ENCODE measurements at places on chromosomes 11 and 22.

GRCh38 chr11:77471558-77472193 lies 2.2 kb downstream of the PAK1 start:
- DNase-seq: no peak

DNA sequence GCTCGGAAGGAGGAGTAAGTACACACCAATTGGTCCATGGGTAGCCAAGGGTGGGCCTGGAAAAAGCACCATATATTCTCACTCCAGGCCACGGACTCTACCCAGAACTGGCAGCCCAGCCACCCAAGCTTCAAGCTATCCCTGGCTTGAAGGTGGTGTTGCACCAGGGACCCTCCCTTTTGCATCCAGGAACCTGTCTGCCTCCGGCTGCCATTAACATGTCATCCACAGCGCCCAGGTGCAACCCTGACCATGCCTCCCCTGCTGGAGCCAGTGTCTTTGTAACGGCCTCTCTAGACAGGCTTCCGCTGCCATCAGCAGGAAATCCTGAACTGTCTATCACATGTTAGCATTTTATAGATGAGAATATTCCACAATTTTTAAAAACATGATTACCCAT lies 2158.5 kb upstream of the RAG2 start:
- no peak for DNase-seq

- no peak for DNase-seq
These were observed 315.7 kb downstream of the INSC start for GRCh38 chr11:15430381-15430780.

GRCh38 chr11:22976146-22976545 lies 115.9 kb upstream of the CCDC179 start:
- no peak for DNase-seq

DNA sequence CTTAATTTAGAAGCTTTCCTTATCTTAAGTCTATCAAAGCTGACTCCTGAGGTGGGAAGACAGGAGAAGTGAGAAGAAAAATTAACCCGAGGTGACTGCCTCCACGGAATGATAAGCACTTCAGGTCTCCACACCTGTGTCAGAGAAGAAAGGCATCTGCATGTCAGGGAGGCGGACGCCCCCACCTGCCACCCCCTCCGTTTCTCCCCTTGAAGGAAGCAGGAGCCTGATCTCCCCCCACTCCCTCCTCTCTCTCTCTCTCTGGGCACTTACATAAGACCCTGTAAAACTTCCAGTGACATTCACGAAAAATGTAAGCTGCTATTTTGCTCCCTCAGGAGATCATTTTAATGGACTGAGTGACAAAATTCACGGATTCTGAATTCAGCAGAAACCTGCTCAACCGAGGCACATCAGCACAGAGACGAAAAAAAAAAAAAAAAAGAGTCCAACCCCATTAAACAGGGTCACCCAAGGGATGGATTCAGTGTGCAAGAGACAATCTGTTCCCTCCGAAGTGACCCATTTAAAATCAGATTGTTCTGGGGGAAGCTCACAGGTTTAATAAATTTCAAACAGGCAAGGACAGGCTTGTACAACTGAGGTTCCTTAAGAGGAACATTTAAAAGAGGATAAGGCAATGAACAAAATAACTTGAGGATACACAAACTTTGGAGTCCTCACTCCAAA lies 1.5 kb downstream of the LARGE1 start:
- no peak for DNase-seq

DNA sequence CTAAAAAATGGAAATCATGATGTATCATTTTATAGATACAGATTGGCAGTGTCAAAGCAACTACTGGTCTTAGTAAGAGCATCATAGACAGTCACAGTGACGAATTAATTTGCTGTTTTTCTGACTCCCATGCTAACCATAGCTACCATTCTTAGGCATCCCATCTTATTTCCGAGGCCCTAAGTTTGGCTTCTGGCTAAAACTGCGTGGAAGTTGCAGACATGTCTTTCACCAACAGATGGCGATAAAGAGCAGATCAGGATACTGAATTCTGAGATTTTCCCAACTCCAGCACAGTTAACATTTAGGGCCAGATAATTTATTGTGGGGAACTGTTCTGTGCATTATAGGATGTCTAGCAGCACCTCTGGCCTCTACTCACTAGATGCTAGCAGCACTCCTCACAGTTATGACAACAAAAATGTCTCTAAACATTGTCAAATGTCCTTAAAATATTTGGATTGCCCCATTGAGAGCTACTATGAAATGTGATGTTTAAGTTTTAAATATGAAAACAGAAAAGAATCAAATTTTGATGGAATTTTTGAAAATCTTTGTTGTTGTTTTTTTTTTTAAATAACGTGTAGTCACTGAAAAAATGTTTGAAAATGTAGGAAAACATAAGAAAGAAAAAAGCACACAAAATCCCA lies 16.3 kb downstream of the OR2AG2 start:
- peak; percentile 63 for DNase-seq

- DNase-seq: no peak
These were observed 27.7 kb downstream of the SLC36A4 start for GRCh38 chr11:93169950-93170561.

GRCh38 chr22:46140989-46141928 lies 9.1 kb upstream of the PPARA start:
- DNase-seq: no peak

- DNase-seq: no peak
These were observed 20.0 kb downstream of the CALCB start for GRCh38 chr11:15093432-15093831.

GRCh38 chr11:121586750-121587149 lies 134.0 kb upstream of the SORL1-AS1 start:
- no peak for DNase-seq

GRCh38 chr22:29517215-29517908 lies 36.2 kb downstream of the THOC5 start:
- no peak for DNase-seq

DNA sequence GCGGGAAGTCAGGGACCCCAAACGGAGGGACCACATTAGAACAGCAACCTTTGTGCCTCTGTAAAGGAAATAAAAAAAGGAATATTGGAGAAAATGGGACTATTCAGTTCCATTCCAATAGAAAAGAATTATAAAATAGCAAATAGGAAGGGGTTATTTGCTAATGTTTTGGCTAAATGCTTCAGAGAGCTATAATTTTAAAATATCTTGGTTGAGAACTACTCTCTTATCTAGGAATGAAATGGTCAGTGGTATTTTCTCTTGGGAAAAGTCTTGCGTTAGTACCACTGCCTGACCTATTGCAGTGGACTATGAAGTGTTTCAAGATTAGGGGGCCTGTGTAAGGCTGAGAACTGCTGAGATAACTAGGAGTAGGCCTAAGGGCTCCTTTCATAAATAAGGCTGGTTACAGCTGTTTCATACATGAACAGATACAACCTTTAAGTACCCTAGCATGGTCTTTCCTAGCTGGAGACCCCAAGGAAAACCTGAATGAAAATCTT lies 6.9 kb upstream of the WEE1 start:
- no peak for DNase-seq

DNA sequence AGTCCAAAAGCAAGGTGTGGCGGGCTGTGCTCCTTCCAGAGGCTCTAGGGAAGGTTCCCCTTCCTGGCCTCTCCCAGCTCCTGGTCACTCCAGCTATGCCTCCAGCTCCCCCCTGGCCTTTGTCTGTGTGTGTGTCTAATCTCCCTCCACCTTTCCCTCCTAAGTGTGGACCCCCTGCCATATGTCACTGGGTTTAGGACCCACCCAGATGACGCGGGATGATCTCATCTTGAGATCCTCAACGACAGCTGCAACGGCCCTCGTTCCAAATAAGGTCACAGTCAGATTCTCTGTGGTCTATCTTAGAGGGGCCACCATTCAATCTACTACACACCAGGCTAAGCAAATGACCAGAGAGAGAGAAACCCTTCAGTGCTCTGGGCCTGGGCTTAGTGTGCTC lies 107.9 kb downstream of the ARHGAP8 start:
- no peak for DNase-seq

GRCh38 chr11:62755086-62755615 lies 1.2 kb upstream of the ZBTB3 start:
- DNase-seq: no peak

- no peak for DNase-seq
These were observed 32.6 kb downstream of the SVIP start for GRCh38 chr11:22797047-22797446.

GRCh38 chr22:40051322-40051721 lies 56.6 kb downstream of the FAM83F start:
- DNase-seq: no peak

DNA sequence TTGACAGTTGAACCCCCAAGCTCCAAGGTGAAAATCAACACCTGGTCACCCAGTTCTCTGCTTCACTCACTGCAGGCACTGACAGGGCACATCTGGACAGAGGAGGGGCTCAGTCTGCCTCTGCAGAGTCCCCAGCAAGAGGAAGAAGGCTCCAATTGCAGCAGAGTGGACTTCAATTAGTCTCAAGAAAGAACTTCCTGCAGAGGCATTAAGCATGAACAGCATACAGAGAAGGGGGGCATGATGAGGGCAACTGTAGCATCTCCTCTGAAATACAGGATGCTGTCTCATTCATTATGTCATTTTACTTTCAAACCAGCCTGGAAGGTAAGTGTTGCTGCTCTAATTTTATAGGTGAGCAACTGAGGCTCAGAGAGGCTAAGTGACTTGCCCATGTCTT lies 11.1 kb downstream of the GDPD5 start:
- no peak for DNase-seq

- peak; percentile 35 for DNase-seq
These were observed 25.2 kb downstream of the EXPH5 start for GRCh38 chr11:108568195-108568858.

DNA sequence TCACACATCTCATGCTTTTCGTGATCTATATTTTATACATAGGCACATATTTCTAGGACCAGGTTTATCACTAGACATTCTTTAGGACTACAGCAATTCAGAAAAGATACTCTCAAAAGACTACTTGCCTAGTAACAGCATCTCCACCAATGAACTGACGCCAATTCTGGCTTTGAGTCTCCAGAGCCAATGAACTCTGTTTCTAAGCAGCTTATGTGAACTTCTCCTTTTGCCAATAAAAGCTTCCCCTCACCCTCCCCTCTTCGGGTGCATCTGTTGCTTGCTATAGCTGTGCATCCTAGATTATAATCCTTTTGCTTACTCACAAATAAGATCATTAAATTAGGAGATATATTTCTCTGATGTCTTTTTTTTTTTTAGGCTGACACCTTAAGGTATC lies 11.4 kb upstream of the ANKK1 start:
- DNase-seq: no peak

GRCh38 chr11:95078526-95078925 lies 11.1 kb upstream of the ENDOD1 start:
- DNase-seq: no peak

- no peak for DNase-seq
These were observed 97.4 kb upstream of the POU2AF2 start for GRCh38 chr11:111148121-111148520.

DNA sequence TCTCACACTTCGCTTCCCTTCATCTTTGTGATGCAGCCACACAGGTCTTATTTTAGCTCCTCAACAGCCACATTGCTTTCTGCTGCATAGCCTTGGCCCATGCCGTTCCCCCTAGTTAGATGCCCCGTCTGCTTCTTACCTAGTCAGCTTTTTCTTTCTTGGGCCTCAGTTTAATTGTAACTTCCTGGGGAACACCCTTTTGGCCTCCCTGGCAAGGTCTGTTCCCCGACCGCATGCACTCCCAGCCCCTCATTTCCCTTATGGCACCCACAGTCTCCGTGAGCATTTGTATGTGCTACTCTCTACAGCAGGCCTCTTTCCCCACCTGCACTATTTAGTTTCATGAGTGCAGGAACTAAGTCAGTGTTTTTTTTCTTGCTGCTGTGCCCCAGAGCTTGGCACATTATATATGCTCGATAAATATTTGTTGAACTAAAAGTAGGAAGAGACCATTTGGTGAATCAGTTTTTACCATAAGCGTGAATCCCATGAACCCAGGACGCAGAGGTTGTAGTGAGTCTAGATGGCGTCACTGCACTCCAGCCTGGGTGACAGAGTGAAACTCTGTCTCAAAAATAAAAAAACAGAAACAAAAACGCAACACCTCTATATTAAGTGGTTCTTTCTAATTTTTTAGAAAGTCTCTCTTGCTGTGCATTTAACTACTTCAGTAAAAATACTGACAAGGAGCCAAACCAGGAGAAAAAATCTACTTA lies 38.5 kb downstream of the TNRC6B start:
- no peak for DNase-seq

DNA sequence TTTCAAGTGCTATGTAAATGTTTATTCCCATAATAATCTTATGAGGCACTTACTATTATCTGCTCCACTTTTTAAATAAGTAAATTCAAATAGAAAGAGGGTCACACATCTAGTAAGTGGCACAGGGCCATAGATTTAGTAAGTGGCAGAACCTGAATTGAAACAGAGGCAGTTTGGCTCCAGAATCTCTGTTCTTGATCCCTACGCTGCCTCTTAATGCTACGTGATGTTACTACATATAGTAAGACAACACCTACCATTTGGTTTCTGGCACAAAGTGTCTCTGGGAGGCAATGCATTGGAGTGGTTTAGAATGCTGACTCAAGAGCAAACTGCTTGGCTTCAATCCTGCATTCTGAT lies 1018.3 kb downstream of the DLG2 start:
- DNase-seq: no peak

- DNase-seq: no peak
These were observed 14.8 kb downstream of the IGLL5 start for GRCh38 chr22:22902247-22903001.

DNA sequence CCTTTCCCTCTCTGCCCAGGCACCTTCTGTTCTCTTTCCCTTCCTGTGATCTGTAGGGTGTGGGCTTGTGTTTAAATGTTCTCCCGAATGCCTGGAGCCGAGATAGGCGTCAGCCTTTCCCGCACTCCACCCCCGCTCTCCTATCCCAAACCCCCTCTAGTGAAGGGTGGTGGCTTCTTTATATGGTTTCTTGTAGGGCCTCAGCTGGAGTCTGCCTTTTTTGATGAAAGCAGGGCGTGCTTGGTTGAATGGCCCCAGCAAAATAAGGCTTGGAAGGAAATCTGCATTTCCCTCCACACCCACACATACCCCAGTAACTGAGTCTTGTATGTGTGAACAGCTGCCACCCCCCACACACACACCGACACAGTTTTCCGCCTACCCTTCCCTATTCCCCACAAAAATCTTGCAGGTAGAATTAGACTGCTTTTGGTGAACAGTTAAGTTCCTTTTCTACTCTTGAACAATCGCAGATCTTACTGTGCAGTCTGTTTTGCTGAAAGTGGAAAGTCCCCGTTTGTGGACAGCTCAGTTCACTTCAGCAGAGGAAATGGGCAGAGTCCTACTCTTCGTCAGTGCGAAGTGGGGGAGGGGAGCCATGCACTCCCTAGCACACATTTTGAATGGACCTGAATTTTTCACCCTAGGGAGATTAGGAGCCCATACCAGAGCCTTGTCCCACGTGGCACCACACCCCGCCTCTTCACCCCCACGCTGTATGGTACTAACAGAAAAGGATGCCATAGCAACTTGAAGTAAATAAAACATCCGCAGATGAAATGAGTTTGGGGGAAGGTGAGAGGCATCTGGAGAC lies 25.5 kb upstream of the GRK2 start:
- no peak for DNase-seq

- no peak for DNase-seq
These were observed 72.0 kb upstream of the SHISAL1 start for GRCh38 chr22:44384563-44385295.

Data from H1 (cell line).